Thoracic aorta (tissue), 2 donors: ENCODE measurements at places on chromosomes 12 and 14. TPM values are rescaled to one million over a fixed set of nuclear protein-coding genes. Genes with fewer than 3 reads are reported as not detected.
A peak's percentile ranks its signal among the peaks of the same experiment; 100 is the strongest.

- H3K27me3 ChIP-seq = no peaks in the 10 kb centered on the region
- no peaks in the 10 kb centered on the region for H3K36me3 ChIP-seq
- H3K4me1 ChIP-seq = no peaks in the 10 kb centered on the region
- H3K4me3 ChIP-seq = no peak overlapping the region
- H3K27ac ChIP-seq = no peak overlapping the region
Observed at GRCh38 chr14:23629832-23630396, 6.2 kb upstream of the DHRS2 start.

DNA sequence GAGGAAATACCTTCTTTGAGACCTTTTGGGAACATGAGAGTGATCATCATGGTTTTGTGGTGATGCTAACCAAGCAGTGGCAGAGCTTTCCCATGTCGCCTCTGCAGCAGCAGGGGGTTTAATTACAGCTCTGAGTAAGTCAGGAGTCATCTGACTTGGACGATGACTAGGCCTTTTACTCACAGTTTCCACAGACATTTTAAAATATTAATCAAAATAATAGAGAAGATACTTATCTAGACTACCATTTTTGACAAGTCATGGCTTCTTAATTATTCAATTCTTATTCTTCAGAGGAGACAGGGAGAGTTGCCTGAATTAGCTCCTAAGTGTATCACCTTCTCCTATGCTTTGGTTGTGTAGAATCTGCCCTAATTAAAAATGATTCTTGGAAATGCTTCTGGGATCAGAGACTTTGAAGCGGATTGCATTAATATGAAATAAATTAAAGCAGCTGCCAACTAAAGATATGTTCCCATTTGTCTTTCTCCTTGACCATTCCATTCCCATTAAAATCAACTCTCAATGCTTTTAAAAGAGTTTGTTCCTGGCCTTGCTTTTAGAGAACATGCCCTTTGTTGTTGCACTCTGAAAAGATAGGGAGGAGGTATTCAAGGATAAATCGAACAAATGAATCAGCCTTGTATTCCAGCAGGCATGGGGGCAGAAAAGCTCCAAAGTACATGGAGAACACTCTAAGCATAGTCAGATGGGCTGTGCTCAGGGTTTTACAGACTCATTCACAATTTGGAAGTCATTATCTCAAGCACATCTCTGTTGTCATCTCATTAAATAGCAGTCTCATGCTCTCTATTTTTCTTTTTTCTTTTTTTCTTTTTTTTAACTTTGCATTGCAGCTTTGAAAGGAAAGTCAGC is 7.7 kb upstream of the IFNG-AS1 start:
- no peak overlapping the region for H3K27ac ChIP-seq
- H3K4me1 ChIP-seq = no peaks in the 10 kb centered on the region
- DNase-seq = no peak
- H3K36me3 ChIP-seq = no peaks in the 10 kb centered on the region

GRCh38 chr12:116609319-116610114 is 50.3 kb downstream of the MAP1LC3B2 start:
- H3K4me3 ChIP-seq = no peak overlapping the region
- DNase-seq = no peak
- H3K27ac ChIP-seq = no peak overlapping the region
- no peaks in the 10 kb centered on the region for H3K27me3 ChIP-seq
- no peaks in the 10 kb centered on the region for H3K4me1 ChIP-seq
- no peaks in the 10 kb centered on the region for H3K36me3 ChIP-seq

GRCh38 chr12:106113446-106113823 is 25.3 kb downstream of the NUAK1 start:
- DNase-seq = no peak
- H3K4me1 ChIP-seq = peaks cover 48% of the 10 kb centered on the region
- peak overlapping the region; percentile 88 for H3K27ac ChIP-seq
- no peaks in the 10 kb centered on the region for H3K36me3 ChIP-seq
- no peak overlapping the region for H3K4me3 ChIP-seq
- no peaks in the 10 kb centered on the region for H3K27me3 ChIP-seq

GRCh38 chr14:34993426-34993825 is 10.6 kb downstream of the SRP54 start:
- no peaks in the 10 kb centered on the region for H3K36me3 ChIP-seq
- H3K27ac ChIP-seq = no peak overlapping the region
- H3K27me3 ChIP-seq = no peaks in the 10 kb centered on the region
- H3K4me1 ChIP-seq = peaks cover 4% of the 10 kb centered on the region
- DNase-seq = no peak

The WNT1 gene
- total RNA-seq = 1.2 TPM

The SGPP1 gene
- 28.4 TPM for total RNA-seq

- no peaks in the 10 kb centered on the region for H3K36me3 ChIP-seq
- H3K27ac ChIP-seq = peak overlapping the region; percentile 9
- no peaks in the 10 kb centered on the region for H3K27me3 ChIP-seq
- H3K4me1 ChIP-seq = peaks cover 8% of the 10 kb centered on the region
- DNase-seq = peak; percentile 51
Observed at GRCh38 chr12:14554281-14555007, 13.2 kb downstream of the PLBD1 start.

GRCh38 chr12:84813780-84814663 is 98.6 kb downstream of the SLC6A15 start:
- H3K4me1 ChIP-seq = no peaks in the 10 kb centered on the region
- no peaks in the 10 kb centered on the region for H3K36me3 ChIP-seq
- no peaks in the 10 kb centered on the region for H3K27me3 ChIP-seq

DNA sequence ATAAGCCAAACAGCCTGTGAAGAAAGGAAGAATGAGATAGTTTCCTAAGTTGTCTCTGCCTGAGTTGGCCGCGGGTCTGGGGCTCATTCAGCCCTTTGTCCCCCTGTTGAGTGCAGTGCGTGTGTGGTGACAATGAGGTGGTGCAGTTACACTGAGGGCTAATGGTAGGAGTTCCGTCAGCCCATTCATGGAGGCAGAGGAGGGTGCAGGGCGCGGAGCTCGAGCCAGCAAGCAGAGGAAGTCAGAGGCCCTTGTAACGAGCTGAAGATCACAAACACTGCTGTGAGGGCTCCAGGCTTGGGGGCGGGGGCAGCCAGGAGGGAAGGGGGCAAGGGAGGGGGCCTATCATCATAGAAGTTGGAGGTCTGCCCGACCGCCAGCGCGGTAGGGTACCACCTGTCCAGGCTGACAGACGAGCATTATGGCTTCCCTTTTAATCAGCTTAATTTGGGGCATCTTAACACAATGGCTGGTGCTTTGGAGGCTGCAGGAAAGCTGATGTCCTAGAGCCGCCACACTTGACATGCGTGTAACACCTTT is 20.5 kb downstream of the CCND2 start:
- H3K27me3 ChIP-seq = no peaks in the 10 kb centered on the region
- H3K4me3 ChIP-seq = no peak overlapping the region
- no peak for DNase-seq
- no peak overlapping the region for H3K27ac ChIP-seq
- H3K4me1 ChIP-seq = peaks cover 44% of the 10 kb centered on the region

- no peak overlapping the region for H3K27ac ChIP-seq
- H3K4me1 ChIP-seq = no peaks in the 10 kb centered on the region
- no peaks in the 10 kb centered on the region for H3K36me3 ChIP-seq
Observed at GRCh38 chr12:58295268-58295667, 353.9 kb downstream of the ATP23 start.

The TAS2R9 gene
- total RNA-seq = not detected

The NELL2 gene
- 6.0 TPM for total RNA-seq

GRCh38 chr12:55757701-55758100 is 14.8 kb downstream of the GDF11 start:
- no peaks in the 10 kb centered on the region for H3K27me3 ChIP-seq
- H3K27ac ChIP-seq = no peak overlapping the region
- H3K4me1 ChIP-seq = no peaks in the 10 kb centered on the region
- H3K36me3 ChIP-seq = peaks cover 51% of the 10 kb centered on the region
- DNase-seq = no peak

- no peaks in the 10 kb centered on the region for H3K27me3 ChIP-seq
- peaks cover 4% of the 10 kb centered on the region for H3K36me3 ChIP-seq
- no peak overlapping the region for H3K4me3 ChIP-seq
- no peak for DNase-seq
- peaks cover 19% of the 10 kb centered on the region for H3K4me1 ChIP-seq
Observed at GRCh38 chr12:104852102-104852501, 106.0 kb downstream of the SLC41A2 start.

The SCNN1A gene
- total RNA-seq = 16.4 TPM

DNA sequence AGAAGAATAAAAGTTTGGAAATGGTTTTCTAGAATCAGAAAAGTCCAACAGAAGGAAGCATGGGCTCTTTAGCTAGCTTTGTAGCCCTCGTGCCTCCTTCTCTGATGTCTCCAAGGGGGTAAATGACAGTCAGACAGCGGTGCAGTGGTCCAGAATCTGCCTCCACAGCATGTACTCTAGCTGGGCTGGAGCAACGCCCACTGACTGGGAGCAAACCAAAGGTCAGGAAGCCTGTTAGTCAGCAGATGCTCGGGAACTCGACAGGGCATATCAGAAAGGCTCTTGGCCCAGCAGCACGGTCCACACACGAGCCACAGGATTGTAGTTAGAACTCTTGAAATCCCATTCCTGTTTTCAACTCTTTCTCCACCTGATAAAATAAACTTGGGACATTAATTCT is 164.3 kb downstream of the GRIN2B start:
- no peaks in the 10 kb centered on the region for H3K4me1 ChIP-seq
- H3K4me3 ChIP-seq = no peak overlapping the region
- DNase-seq = no peak

- H3K4me3 ChIP-seq = no peak overlapping the region
- no peaks in the 10 kb centered on the region for H3K36me3 ChIP-seq
- peaks cover 30% of the 10 kb centered on the region for H3K4me1 ChIP-seq
- no peaks in the 10 kb centered on the region for H3K27me3 ChIP-seq
- DNase-seq = no peak
Observed at GRCh38 chr14:59308673-59309072, 120.2 kb downstream of the DAAM1 start.

- no peak overlapping the region for H3K27ac ChIP-seq
- H3K36me3 ChIP-seq = no peaks in the 10 kb centered on the region
- no peaks in the 10 kb centered on the region for H3K4me1 ChIP-seq
- no peak for DNase-seq
- H3K4me3 ChIP-seq = no peak overlapping the region
- H3K27me3 ChIP-seq = no peaks in the 10 kb centered on the region
Observed at GRCh38 chr14:89862856-89863255, 91.7 kb downstream of the EFCAB11 start.

DNA sequence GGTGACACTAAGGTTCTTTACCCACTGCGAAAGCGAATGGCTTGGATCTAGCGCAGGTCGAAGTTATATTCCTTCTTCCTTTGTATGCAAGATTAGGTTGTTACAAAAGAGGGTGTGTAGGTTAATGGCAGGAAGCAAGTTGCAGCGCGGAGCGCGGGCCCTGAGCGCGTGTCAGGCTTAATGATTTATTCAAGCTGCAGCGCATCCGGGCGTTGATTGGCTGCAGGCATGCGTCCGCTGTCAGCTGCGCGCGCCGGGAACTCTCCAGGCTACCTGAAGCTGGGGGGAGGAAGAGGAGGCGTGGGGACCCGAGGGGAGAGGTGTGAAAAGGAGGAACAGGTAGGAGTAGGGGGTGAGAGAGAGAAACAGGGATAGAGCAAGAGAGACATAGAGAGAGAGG is 7.4 kb downstream of the ASCL1 start:
- H3K27ac ChIP-seq = no peak overlapping the region
- H3K36me3 ChIP-seq = no peaks in the 10 kb centered on the region
- no peak for DNase-seq
- H3K4me1 ChIP-seq = no peaks in the 10 kb centered on the region
